ENCODE measurements at places on chromosomes 6 and 20. TPM values are rescaled to one million over a fixed set of nuclear protein-coding genes. Genes with fewer than 3 reads are reported as not detected.

MAP7 gene
- 28.7 TPM for total RNA-seq

TBC1D22B gene
- total RNA-seq = 8.2 TPM

KCNG1 gene
- total RNA-seq = 6.2 TPM

CLPSL2 gene
- total RNA-seq = not detected

TTBK1 gene
- total RNA-seq = 0.33 TPM

CST1 gene
- total RNA-seq = not detected

ZNF341 gene
- 0.33 TPM for total RNA-seq

ADGRF1 gene
- 0.52 TPM for total RNA-seq

DNAH8 gene
- total RNA-seq = not detected

HELZ2 gene
- total RNA-seq = 20.8 TPM

KIAA1755 gene
- 0.78 TPM for total RNA-seq

CST4 gene
- total RNA-seq = not detected

PRRT1 gene
- not detected for total RNA-seq

- no peak for DNase-seq
Measured at GRCh38 chr6:88302769-88303225, 136.7 kb upstream of the CNR1 start.

DNA sequence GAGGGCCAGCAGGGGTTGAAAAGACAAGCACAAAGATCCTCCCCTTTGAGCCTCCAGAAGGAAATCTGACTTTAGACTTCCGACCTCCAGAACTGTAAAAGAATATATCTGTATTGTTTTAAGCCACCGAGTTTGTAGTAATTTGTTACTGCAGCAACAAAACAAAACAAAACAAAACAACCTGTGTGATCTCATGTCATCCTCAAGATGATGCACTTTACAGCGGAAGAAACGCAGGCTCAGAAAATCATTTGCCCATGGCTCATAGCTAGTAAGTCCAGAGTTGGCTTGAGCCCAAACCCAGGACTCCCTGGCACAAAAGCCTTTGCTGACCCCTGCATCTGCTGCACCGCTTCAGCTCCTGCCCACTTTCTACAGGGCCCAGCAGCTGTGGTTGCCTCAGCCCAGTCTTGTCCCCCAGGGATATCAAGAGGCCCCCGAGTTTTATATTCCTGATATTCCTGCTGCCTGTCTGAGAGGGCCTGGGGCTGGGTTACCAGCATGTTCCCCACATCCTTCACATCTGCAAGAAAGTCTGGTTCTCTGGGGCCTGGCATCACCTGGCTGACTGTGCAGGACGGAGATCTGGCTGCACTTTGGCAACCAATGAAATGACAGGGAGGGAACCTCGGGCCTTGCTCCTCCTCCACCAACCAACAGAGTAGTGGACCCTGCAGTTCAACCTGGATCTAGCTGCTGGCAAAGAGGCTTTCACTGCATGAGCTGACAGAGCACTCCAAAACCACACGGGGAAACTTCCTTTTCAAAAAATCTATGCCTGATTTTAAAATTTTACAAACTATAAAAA, 56.9 kb downstream of the JPH2 start:
- no peak for DNase-seq

DNA sequence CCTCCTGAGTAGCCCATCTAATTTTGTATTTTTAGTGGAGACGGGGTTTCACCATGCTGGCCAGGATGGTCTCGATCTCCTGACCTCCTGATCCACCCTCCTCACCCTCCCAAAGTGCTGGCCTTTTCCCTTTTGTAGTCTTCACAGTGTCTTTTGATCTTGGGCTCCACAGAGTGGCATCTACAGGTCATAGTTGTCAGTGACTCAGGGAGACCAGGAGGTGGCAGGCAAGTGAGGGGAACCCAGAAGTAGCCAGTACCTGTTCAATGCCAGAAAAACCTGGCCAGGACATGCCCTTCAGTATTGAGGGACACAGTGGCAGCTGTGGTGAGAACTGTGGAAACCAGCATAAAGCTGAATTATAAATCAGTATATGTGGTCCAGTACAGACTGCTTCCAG, 19.6 kb downstream of the RPP21 start:
- no peak for DNase-seq

- no peak for DNase-seq
Measured at GRCh38 chr6:137240168-137240567, 21.0 kb upstream of the IFNGR1 start.

DNA sequence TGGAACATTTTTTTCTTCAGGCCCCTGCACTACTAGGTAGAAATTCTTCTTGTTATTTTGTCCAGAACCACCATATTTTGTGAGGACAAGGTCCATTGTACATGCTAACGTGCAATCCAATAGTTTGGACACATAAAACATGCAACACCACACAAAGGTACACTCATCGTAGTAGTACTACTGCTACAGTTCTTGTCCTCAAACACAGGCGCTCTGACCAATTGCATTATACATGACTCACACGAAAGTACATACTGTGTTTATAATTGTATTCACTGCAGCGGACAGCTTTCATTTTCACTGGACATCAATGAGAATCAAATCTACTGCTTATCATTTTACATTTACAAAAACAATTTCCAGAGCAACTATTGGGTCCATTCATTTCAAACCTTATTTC, 15.3 kb upstream of the SMLR1 start:
- DNase-seq = no peak

GRCh38 chr6:122772724-122773415, 6.6 kb upstream of the FABP7 start:
- DNase-seq = no peak

- DNase-seq = no peak
Measured at GRCh38 chr6:157646012-157646411, 177.0 kb upstream of the SNX9 start.

DNA sequence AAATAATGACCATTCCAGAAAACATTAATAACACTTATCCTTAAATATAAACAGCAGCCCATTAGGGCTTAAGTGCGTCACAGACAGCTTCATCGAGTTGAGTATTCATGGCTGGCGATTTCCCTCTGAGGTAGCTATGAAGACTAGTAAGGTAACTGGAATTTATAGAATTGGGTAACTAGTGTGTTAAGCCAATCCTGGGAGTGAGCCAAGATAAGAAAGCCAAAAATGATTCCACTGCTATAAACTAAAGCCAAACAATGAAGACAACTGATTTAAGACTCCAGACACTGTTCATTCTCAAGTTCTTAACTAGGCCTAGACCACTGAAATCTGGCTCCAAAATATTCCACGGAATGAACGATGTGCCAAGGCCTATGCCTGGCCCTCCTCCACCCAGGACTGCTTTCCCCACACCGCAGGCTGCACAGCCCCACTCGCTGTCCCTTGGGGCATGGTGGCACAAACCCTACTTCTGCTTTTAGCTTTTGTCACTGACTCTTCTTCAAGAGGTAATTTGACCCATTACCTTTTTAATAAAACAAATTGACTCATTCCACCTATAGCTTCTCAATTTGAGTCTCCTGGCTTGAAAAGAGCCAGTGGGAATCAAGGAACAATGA, 66.0 kb downstream of the BLOC1S5 start:
- no peak for DNase-seq

- peak; percentile 19 for DNase-seq
Measured at GRCh38 chr20:52747845-52748284, 224.3 kb upstream of the TSHZ2 start.

- DNase-seq = no peak
Measured at GRCh38 chr20:1186367-1186991, 1.7 kb upstream of the TMEM74B start.

DNA sequence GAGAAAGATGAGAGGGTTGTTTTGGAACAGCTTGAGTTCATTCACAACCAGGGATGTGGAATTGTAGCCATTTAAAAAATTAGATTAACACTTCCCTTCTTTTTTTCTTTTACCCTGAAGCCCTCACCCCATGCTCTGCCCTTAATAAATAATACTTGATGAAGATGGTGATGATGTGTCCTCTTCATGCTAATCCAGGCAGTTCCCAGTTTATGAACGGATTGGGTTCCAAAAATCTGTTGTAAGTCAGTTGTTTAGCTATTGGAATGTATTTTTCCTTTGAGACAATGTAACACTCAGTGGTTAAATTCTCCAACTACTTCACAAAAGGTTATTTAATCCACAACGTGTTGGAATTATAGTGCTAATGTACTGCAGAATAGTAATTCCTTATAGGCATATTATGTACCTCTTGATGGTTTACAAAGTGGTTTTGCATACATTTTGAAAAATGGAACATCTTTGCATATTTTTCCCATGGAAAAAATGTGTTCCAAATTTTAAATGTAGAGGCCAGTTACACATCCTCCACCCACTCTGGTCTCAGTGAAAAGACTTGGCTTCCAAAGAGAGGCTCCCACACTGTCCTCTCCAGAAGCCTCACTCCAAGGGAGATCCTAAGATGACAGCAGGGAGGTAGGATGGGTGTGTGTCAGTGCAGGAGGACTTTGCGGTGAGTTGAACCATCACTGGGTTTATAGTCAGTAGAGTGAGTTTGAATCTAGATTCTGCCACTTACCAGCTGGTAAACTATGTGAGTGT, 45.8 kb upstream of the CEP162 start:
- no peak for DNase-seq
